Renal pelvis (tissue), 12 donors: ENCODE measurements at places on chromosomes 11 and 22. TPM values are rescaled to one million over a fixed set of nuclear protein-coding genes. Genes with fewer than 3 reads are reported as not detected.

- DNase-seq = no peak
Observed at GRCh38 chr11:61978703-61979661, 11.5 kb upstream of the FTH1 start.

- DNase-seq = no peak
Observed at GRCh38 chr11:57335023-57335342, 709 bp downstream of the SSRP1 start.

DNA sequence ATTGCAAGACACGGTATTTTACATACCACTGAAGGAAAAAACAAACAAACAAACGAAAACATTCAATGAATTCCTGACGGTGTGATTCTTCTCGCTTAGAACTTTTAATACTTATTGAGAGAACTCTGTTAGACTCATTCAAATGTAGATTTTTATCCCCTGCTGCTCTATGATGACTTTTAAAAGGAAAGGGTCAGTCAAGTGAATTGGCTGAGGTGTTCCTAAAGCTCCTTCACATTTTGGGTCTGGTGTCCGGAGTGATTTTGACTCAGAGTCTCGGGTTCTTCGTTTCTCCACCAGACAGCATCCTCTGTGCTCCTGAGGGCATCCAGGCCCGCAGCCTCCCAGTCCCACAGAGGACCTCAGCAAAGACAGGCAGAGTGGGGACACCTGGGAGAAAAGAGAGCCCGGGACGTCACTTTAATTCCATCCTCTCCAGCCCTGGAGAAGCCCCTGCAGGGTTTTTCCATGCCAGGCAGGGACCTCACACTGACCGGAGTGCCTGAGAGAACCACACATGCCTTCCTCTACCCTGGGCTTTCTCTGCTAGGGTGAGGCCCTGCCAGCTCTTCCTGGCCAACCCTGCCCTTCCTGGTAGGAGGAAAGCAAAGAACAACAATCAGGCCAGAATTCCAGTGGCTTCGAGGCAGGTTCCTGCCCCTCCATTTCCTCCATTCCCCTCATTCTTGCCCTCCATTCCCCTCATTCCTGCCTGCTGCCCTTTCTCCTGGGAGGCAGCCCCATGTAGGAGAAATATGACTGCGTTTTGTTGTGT is 1.4 kb upstream of the CSF2RB start:
- DNase-seq = no peak

GRCh38 chr22:23787600-23787896 is 782 bp downstream of the SMARCB1 start:
- no peak for DNase-seq

DNA sequence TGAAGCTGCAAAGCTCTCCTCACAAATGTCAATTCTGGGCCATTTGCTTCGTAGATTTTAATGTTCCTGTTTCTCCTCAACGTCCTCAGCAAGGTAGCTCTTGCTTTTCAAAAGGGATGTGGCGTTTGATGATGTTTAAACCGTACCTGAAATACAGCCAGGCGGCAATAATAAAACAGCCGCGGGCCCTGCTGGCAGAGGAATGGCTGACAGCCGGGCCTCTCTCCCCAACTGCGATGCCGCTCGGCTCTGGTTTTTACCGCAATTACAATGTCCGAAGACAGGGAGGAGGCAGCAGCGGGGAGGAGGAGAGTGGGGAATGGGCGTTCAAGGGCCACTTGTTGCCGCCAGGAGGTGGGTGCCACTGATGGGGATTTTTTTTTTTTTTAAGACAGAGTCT is 27.5 kb downstream of the MACROD1 start:
- no peak for DNase-seq

Gene MMP12
- polyA plus RNA-seq = 2.4 TPM

DNA sequence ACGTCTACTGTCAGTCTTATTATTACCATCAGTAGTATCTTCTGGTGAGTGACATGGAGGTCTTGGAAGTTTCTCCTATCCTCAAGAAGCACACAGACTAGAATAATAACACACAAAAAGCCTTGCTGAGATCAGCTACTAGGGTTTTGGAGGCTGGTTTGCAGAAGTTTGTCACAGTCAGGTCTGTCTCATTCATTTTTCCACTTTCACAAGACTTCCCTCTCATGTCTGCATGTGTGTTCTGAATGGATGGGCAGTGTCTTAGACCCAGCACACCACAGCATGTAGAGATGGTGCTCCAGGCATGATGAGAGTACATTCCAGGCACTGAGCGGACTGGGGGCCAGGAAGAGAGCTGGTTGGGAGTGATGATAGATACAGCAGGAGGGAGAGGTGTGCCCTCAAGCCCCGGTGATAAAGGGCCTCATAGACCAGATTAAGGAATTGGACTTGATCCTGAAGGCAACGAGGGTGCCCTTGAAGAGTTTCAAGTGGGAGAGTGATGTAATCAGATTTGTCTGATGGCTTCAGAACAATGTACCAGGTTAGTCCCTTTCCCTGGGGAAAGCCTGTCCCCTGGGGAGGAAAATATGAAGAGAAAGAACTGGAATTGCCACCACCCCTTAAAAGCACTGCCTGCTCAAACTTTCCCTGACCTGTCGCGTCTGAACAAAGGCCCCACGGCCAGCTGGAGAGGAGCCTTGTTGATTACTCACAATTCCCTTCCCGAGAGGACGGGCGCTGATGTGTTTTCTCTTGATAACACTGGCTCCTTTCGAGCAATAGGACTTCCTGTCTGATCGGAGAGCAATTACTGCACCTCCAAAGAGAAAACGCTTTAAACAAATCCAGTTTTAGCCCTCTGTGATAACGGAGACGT is 45.1 kb upstream of the LMO2 start:
- DNase-seq = no peak

Gene ILK
- polyA plus RNA-seq = 167 TPM

DNA sequence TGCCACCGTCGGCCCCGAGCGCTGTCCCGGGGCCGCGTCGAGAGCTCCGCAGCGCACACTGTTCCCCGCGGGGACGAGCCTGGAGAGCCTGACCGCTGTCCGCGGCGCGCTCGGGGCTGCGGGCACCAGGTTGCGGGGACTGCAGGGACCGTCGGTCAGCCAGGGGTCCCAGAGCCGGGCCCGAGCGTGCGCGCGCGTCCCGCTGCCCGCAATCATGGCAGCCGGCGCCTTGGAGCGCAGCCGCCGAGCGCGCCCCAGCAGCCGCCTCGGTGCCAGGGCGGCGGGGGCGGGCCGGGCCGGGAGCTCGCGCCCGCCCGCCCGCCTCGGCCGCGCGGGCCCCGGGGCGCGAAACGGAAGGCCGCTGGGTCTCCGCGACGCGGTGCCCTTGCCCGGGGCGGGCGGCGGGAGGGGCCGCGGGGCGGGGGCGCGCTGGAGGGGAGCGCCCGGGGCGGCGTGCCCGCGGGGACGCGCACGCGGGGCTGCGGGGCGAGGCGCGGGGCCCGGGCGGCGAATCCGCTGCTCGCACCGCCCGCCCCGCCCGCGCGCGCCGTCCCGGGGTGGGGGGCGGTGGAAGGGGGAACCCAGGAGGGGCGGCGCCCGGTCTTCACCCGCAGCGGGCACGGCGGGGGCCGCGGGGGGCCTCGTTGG is 79.4 kb upstream of the PPARA start:
- no peak for DNase-seq
